ENCODE measurements at places on chromosomes 12 and 14.

DNA sequence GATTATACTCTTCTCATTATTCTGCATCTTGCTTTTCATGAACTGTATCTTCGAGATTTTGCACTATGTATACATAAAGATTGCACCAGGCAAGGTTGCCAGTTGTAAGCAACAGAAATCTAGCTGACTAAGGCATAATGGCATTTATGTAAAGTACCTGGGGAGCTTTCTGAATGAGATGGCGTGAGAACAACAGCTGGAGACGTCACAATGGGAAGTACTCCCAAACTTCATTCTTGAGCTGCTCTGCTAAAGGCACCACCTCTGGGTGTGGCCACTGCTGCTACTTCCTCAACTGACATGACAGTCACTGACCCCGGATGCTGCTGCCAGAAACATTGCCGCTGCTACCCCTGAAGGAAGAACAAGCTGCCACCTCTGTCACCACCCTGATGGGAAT, 220.7 kb downstream of the NOVA1 start:
- no peak for DNase-seq

DNA sequence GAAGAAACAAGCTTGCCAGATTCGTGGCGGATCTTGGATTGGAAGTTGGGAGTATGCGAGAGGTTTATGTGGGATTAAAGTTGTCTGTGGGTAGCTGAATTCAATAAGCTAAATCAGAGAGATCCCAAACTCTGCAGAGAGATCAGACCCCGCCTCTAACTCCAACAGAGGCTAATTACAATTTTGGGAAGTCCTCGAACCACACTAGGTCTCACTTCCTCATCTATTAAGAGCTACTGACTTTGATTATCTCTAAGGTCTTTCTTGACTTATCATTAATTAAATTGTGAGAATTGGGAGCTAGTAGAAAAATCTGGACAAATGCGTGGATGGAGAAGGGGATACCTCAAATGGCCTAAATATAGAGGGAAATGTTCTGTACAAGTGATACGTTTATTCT, 9.1 kb downstream of the NTF3 start:
- no peak for DNase-seq

DNA sequence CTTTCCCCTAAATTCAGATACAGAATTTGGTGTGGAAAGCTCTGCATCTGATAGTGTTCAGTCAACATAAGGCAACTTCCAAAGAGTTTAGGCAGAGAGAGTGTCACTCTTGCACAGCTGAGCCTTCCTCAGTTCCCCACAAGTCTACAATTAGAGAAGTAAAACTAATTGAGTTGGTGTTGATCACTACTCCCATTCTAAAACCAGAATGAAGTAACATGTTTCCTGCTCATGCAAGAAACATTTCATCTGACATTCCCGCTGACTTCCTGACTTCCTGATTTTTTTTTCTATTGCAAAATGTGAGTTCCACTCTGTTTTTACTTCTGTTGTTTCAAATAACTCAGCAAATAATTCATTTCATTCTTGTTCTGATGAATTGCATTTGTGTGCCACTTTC, 271.0 kb downstream of the ALG10B start:
- no peak for DNase-seq

DNA sequence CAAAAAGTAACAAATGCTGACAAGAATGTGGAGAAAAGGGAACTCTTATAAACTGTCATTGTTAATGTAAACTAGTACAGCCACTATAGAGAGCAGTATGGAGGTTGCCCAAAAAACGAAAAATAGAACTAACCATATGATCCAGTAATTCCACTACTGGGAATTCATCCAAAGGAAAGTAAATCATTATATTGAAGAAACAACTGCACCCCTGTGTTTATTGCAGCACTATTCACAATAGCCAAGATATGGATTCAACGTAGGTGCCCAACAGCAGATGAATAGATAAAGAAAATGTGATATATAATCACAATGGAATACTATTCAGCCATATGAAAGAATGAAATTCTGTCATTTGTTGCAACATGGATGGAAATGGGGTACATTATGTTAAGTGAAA, 188.0 kb upstream of the E2F7 start:
- no peak for DNase-seq

- DNase-seq = no peak
These were observed 92.8 kb upstream of the BBS10 start for GRCh38 chr12:76441016-76441415.

GRCh38 chr12:47991106-47992061, 12.9 kb downstream of the COL2A1 start:
- no peak for DNase-seq

- DNase-seq = no peak
These were observed 353.4 kb downstream of the KCNH5 start for GRCh38 chr14:62691647-62692489.

- DNase-seq = no peak
These were observed 33.4 kb downstream of the SCARB1 start for GRCh38 chr12:124830306-124830705.

DNA sequence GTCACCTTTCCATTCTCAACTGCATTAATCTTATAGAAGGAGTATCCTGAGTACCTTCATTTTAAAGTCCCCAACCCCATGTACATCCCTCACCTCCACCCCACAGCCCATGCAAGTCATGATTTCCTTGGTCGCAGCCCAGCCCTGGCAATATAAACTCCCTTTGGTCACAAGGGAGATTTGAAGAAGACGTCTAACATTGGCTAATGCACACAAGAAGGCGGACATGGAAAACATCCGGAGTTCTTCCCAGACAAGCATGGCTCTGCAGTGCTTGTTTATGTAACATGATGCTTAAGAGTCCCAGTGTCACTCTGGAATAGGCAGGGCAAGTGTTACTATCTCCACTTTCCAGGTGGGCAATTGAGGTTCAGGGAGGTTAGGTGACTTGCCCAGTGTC, 277.6 kb downstream of the DPF3 start:
- no peak for DNase-seq

- DNase-seq = no peak
These were observed 29.9 kb downstream of the SLC41A2 start for GRCh38 chr12:104928036-104928745.

DNA sequence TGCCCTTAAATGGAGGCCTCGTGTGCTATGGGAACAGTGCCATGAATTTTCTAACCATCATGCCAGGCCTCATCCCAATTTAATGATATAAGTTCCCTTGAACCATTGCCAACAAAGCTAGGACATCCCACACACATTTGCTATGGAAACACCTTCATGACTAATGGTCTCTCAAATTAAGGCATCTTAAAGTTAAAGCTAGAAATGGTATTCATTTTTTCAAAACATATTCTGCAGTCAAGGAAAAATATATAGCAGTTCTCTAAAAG, 117.3 kb downstream of the BTG1 start:
- DNase-seq = no peak

DNA sequence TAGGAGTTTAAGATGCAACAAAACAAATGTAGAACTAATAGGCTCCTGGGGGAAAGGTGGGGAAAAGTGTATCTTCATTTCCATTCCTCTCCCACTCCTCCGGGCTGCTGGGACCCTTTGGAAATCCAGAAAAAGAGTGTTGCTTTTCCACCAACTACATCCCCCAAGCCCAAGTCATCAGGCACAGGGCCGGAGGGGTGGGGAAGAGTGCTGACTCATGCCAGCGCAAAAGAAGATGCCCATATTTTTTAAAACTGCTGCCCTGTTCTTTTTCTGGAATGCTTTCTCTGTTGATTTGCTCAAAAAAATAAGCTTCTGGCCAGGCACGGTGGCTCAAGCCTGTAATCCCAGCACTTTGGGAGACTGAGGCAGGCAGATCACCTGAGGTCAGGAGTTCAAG, 70.9 kb downstream of the TBK1 start:
- no peak for DNase-seq

- no peak for DNase-seq
These were observed 18.1 kb upstream of the DUSP6 start for GRCh38 chr12:89370421-89370831.
